ENCODE measurements at places on chromosomes 4 and X.
A peak's percentile ranks its signal among the peaks of the same experiment; 100 is the strongest.

DNA sequence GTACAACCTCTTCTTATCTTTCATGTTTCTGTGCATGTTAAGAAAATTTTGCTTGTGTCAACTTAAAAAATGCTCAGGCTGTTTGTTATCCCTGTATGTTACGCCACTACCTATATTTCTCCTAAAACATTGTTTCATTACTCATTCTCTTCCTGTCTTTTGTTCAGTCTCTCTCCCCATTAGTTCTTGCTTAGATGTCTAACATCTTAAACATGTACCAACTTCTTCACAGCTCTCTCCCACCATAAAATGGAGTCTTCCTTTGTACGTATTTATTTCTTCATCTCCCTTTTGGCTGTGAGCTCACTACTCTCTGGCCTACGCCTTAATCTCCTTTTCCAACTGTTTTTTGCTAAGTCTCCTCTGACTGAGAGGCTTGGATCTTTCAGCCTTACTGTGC lies 36.4 kb downstream of the PCDH7 start:
- no peak for DNase-seq

GRCh38 chrX:41870719-41871151 lies 52.6 kb downstream of the CASK start:
- DNase-seq: no peak

DNA sequence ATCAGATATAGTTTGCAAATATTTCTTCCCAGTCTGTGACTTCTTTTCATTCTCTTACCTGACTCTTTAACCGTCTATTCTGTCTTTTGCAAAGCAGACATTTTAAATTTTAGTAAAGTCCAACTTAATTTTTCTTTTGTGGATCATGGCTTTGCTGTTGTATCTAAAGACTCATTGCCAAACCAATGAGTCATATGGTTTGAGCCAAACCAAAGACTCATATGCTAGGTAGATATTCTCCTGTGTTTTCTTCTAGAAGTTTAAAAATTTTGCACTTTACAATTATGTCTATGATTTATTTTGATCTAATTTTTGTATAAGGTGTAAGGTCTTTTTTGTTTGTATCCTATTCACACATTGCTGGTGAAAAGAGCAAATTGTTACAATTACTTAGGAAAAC lies 446.8 kb downstream of the ANKRD50 start:
- no peak for DNase-seq

- peak; percentile 46 for DNase-seq
Measured at GRCh38 chrX:100731441-100732281, at the start of gene SYTL4. Gene SYTL4 (minus strand): TSS chrX:100732121. CDS start chrX:100702037, 30,084 bp downstream.

DNA sequence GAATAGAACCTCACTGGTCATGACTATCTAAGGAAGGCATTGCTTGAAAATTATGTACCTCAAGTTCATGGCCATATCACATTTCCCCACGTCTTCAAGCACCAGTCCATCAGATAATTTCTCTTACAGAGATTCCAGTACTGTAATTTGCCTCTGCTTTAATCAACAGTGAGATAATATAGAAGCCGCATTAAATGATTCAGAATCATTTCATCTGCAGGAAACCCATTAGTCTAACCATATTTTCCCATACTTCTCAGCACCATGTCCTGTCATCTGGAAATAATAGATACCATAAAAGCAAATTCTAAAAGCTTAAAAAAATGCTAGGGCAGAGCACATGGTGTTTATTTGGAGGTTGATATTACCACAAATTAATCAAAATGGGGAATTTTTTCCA lies 310.3 kb upstream of the SLIT2 start:
- DNase-seq: no peak

DNA sequence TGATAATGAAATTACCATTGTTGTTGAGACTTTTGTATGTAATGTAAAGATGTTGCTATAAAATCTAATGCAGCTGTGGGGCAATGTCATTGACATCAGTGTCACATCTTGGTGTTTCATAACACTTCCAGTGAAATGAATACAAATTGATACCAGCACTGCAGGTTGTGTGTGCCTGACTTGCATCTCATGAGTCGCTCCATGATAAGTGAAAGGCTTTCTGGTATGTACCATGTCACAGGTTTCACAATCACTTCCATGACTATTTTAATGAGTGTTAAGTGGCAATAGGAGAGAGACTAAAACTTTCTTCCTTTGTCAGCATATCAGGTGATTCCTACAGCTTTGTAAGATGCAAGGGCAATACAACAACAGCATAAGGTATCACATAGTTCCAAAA lies 94.4 kb downstream of the ABCB7 start:
- DNase-seq: no peak

DNA sequence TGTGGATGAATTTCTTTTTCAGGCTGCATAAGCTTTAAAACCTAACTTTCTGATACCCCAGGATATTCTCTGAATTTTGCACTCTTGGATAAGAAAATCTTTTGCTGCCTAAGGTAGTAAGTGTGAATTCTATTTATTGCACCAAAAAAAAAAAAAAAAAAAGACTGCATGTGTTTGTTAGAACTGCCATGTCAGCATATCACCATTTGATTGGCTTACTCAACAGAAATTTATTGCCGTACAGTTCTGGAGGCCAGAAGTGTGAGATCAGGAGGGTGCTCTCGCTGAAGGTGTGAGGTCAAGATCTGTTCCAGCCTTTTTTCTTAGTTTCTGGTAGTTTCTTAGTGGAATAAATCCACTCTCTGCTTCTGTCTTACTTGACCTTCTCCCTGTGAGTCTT lies 1250.0 kb upstream of the PRKX start:
- no peak for DNase-seq

GRCh38 chrX:74890676-74891430 lies 34.4 kb downstream of the NEXMIF start:
- no peak for DNase-seq

- no peak for DNase-seq
Measured at GRCh38 chrX:103730796-103731493, 20.2 kb downstream of the TMEM31 start.

GRCh38 chr4:8132947-8133705 lies 25.5 kb downstream of the ABLIM2 start:
- DNase-seq: no peak

- peak; percentile 55 for DNase-seq
Measured at GRCh38 chr4:57265831-57266582, 155.8 kb upstream of the IGFBP7 start.

DNA sequence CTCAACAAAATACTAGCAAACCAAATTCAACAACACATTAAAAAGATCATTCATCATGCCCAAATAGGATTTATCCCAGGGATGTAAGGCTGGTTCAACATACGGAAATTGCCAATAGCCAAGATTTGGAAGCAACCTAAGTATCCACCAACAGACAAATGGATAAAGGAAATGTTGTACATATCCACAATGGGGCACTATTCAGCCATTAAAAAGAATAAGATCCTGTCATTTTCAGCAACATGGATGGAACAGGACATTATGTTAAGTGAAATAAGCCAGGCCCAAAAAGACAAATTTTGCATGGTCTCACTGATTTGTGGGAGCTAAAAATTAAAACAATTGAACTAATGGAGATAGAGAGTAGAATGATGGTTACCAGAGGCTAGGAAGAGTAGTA lies 82.0 kb upstream of the FAM241A start:
- DNase-seq: no peak

GRCh38 chrX:54640736-54641135 lies 110.7 kb downstream of the GNL3L start:
- no peak for DNase-seq

- DNase-seq: no peak
Measured at GRCh38 chrX:154327038-154327820, 31.6 kb downstream of the TKTL1 start.

GRCh38 chr4:135256111-135256510 lies 1054.5 kb upstream of the PABPC4L start:
- no peak for DNase-seq

DNA sequence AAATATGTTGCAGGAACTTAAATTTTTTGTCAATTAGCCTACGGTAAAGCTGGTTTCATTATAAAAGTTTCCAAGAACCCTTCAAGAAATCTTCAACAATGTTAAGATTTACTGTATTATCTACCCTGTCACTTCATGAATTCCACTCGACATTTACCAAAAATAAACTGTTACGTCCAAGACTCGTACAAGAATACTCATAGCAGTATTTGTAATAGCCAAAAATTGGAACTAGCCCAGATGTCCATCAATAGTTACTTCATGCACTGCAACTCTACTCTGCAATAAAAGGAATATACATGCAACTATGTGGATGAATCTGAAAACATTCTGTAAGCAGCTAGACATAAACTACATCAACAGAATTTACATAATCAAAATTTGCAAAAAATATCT lies 13.4 kb downstream of the RBMX start:
- DNase-seq: no peak

DNA sequence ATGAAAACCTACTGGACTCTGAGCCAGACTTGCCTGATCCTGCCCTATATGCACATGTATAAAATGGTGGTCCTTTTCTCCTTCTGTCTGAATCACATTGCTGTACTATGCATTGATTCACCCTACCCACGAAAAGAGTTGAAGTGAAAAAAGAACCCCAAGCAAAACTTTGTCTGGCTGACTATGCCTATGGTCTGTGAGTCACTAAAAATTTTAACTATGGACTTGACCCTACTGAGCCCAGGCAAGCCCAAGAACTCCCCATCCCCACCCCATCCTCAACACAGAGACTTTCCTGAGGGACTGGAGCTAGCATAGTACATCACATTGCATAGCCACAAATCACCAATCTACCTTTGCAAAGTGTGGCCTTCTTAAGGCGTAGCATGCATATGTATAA lies 116.6 kb upstream of the TENM3 start:
- no peak for DNase-seq

- no peak for DNase-seq
Measured at GRCh38 chr4:74370912-74371311, 6.0 kb downstream of the EREG start.

GRCh38 chr4:27764526-27764837 lies 903.8 kb downstream of the STIM2 start:
- no peak for DNase-seq

- no peak for DNase-seq
Measured at GRCh38 chr4:3312362-3312761, 19.5 kb downstream of the RGS12 start.

- DNase-seq: no peak
Measured at GRCh38 chrX:153491351-153491914, 3.3 kb upstream of the BGN start.

- DNase-seq: no peak
Measured at GRCh38 chr4:104381729-104382128, 113.0 kb downstream of the CXXC4 start.

DNA sequence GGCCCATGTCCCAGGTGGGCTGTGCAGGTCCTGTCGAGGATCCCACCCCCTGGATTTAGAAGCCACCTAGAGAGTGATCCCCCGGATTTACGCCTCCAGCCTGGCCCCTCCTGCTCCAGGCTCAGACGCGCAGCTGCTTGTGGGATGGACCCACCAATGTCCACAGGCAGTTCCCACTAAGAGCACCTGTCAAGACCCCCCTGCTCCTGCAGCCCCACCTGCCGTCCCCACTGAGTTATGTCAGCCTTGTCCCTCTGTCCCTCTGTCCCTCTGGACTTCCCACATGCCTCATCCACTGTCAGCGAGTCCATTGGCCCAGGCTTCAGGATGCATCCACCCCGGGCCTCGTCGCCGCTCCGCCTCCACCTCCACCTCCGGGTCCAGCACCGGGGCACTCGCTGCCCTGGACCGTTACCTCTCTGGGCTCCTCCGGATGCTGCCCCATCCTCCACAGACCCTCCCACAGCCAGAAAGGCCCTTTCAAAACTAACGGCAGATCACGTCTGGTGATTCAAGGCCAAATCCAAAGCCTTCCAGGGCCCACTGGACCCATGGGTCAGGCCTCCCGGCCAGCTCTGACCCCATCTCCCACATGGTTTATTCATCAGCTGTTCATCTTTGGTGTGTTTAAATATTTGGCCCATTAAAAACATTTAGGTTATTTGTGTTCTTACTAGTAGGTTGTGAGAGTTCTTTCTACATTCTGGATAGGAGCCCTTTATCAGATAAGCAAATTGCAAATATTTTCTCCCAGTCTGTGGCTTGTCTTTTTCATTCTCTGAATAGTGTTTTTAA lies 28.3 kb downstream of the HTRA3 start:
- peak; percentile 25 for DNase-seq

DNA sequence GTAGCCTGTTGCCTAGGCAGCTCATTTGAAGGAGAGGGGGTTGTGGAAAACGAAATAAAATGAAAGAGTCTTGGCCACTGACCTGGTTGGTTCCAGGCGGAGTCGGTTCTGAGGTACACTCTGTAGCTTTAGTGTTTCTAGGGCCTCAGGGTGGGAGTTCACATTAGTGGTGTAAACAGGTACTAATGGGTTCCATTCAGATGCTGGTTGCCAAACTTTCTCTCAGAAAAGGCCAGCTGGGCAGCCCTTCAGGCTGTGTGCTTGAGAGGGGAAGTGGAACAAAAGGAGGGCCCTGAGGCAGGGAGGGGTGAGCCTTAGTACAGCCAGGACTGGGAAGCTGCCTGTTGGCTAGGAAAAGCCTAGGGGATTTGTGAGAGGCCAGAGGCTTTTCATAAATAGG lies 24.8 kb downstream of the NHSL2 start:
- DNase-seq: peak; percentile 36

GRCh38 chr4:17511051-17511450 lies 839 bp downstream of the QDPR start:
- peak; percentile 45 for DNase-seq

GRCh38 chr4:141375855-141376254 lies 155.2 kb downstream of the ZNF330 start:
- DNase-seq: no peak

- DNase-seq: no peak
Measured at GRCh38 chr4:40562681-40563080, 67.0 kb downstream of the RBM47 start.

GRCh38 chr4:82069883-82070638 lies 303.7 kb downstream of the HNRNPD start:
- DNase-seq: no peak

- DNase-seq: no peak
Measured at GRCh38 chrX:51955200-51955599, 61.8 kb downstream of the MAGED1 start.

DNA sequence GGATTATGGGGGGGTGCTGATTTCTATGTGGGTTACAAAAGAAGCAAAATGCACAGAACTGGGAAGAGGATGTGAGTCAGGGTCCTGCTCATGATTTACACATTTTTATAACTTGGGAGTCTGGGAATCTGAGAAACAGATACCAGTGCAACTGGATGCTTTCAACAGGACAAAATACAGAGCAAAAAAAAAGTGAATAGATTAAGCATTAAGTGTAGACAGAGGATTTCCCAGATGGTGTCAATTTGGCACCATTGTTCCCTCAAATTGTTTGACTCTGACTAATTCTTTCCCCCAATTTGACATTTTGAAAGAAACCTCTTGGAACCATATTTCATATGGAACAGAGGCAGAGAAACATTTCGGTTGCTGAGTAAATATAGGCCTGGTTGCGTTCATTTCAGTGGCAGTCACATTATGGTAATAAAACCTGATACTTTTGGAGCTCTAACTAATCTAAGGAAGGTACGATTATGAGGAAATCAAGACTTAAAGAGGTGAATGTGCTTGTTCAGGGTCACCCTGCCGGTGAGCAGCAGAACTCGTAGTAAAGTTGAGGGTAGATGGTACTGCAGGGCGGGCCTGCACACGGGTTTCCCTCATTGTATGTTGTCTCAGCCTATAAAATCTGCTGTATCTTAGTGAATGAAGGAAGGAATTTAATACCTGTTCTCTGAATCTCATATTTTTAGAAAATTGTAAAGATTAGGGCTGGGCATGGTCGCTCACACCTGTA lies 18.7 kb upstream of the CDKL5 start:
- no peak for DNase-seq

GRCh38 chrX:1932231-1932630 lies 317.4 kb downstream of the ASMT start:
- DNase-seq: no peak

Measured in left ventricle myocardium superior (tissue), 1 donor.